ENCODE measurements at places on chromosomes 7 and 10.
A peak's percentile ranks its signal among the peaks of the same experiment; 100 is the strongest.

- no peak for DNase-seq
Measured at GRCh38 chr10:75814014-75814413, 382.6 kb downstream of the LRMDA start.

GRCh38 chr10:36248304-36248981 is 606.3 kb upstream of the FZD8 start:
- no peak for DNase-seq

DNA sequence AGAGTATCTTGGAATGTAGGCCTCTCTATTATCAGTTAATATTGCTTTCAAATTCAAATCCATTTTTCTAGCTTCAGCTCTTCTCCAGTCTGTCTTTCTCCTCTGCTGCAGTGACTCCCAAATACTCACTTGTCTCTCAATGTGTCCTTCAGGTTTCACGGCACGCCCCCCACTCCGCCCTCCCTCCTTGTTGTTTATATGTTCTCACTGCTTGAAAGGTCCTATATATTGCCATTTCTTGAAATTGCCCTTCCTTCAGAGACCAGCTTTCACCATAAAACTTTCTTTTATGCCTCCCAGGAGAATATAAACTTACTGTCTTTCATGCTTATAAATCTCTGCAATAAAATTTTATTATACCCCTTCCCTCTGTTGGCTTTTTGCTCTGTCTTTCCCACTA is 668.2 kb downstream of the CCSER2 start:
- no peak for DNase-seq

- DNase-seq: no peak
Measured at GRCh38 chr10:117761695-117762094, 219.1 kb downstream of the EMX2 start.

- DNase-seq: peak; percentile 28
Measured at GRCh38 chr10:48509974-48510692, 94.7 kb downstream of the ARHGAP22 start.

GRCh38 chr7:4079956-4080355 is 602.1 kb upstream of the FOXK1 start:
- DNase-seq: no peak

GRCh38 chr10:89627830-89628229 is 17.2 kb downstream of the PANK1 start:
- DNase-seq: no peak

- DNase-seq: no peak
Measured at GRCh38 chr10:61792921-61793320, 108.6 kb upstream of the ARID5B start.

DNA sequence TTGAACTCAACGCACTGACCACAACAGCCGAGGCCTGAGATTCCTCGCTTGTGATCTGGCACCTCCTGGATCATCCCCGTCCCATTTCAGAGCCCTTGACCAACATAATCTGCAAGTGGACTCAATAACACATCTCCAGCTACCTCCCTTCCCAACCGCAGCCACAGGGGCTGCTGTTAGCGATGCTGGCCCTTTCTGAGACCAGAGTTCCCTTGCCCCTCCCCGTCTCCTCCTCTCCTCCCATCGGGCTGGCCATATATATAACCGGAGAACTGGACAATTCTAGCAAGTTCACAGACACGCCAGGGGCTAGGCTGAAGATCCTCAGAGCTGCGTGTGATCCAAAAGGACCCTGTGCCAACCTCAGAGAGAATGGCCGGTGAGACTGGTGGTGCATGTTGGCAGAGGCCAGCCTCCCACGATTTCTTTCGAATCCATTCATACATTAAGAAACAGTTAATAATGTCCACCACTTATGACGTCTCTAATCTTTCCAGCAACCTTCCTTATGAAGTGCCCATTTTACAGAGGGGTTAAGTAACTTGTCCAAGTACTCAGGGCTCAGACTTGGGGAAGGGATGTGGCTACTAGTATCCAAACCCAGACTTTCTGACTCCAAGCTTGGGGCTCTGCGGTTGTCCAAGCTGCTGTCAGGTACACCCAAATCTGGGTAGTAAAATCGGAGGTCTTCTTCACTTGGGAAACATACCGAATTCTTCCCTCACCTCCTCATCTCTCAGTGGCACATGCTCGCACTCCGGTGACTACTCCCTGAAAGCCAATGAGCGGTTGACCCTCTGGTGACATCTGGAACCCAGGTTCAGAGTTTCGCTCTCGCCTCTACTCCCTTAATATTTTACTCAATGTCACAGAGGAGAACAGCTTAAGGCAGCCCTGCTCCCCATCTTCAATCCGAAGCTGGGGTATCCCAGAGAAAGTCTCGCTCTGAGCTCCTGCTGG is 11.2 kb upstream of the FEZF1 start:
- DNase-seq: no peak

- DNase-seq: no peak
Measured at GRCh38 chr10:78045237-78045636, 11.6 kb downstream of the RPS24 start.

DNA sequence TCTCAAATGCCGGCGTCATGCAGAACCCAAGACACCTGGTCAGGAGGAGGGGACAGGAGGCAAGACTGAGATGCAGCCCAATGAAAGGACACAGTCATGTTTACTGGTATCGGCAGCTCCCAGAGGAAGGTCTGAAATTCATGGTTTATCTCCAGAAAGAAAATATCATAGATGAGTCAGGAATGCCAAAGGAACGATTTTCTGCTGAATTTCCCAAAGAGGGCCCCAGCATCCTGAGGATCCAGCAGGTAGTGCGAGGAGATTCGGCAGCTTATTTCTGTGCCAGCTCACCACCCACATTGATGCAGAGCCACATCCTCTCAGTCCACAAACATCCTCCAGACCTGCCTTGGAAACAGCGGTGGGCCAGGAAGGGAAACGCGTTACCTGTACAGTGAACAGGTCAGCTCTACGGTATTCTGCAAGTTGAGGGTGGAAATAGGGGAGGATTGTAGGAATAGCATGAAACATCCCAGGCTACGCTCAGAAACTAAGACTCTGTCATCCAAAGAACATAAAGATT is 133.1 kb upstream of the PRSS1 start:
- DNase-seq: no peak

GRCh38 chr10:126369125-126369710 is 19.1 kb downstream of the ADAM12 start:
- DNase-seq: no peak

DNA sequence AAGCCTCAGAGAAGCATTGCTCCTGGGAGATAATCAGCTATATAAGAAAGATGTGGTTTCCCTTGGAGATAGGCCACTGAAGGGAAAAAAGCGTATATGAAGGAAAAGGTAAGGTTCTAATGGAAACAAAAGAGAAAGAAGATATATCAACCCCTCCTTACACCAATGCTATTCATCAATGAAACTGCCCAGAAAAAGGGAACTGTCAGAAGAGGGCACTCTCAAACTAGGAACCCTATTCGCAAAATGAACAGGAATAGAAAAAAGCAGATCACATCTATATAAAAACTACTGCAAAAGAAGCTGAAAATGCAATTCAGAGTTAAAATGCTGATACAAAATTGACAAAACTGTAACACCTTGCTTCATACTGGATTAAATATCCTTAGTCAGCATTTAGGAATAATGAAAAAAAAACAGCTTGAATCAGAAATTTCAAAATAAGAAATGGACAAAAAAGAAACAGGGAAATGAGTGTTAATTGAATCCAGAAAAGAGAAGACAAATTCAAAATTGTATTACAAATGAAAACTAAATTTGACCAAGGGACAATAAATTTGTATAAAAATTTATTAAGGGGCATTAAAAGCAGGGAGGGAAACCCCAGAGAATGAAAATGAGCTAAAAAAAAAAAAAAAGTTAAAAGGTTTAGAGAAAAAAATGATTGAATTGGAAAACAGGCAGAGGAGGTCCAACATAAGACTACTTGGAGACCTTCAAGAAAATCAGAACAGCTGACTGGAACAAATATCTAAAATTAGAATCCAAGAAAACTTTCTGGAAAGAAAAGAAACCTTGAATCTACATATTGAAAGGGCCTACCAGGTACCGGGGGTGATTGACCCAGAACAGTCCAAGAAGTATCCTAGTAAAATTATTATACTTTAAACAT is 17.9 kb downstream of the NHLRC2 start:
- no peak for DNase-seq

DNA sequence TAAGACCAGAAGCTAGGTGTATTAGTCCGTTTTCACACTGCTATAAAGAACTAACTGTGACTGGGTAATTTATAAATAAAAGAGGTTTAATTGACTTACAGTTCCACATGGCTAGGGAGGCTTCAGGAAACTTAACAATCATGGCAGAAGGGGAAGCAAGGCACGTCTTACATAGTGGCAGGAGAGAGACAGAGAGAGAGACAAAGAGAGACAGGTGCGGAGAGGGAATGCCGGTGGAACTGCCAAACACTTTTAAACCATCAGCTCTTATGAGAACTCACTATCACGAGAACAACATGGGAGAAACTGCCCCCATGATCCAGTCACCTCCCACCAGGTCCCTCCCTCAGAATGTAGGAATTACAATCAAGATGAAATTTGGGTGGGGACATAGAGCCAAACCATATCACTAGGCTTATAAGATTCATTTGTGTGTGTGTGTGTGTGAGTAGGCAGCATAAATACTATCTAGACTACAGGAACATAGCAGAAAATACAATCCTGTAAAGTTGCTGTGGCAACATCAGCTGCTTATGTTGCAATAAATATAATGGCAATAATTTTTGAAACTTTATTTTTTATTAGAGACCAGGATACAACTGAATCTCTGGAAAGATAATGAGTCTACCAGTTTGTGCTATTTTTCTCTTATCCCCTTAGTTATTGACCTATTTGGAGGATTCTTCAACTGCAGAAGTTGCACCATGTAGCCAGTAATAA is 77.1 kb downstream of the NRF1 start:
- no peak for DNase-seq

- DNase-seq: no peak
Measured at GRCh38 chr7:7517754-7518153, 17.9 kb downstream of the COL28A1 start.

DNA sequence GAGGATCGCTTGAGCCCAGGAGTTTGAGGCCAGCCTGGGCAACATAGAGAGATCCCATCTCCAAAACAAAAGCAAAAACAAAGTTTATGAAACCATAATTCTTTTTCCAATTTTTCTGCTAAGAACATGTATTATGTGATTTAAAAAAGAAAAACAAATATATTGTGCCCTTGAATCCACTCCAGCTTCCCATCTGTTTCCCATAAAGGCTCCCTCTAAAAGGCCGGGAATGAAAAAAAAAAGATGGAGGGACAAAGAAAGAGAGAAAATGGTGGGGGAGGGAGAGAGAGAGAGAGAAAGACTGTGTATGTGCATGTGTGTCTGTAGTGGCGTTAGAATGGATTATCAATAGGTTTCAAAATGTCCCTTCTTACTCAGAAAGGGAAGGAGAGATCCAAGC is 20.5 kb upstream of the GSDME start:
- no peak for DNase-seq

GRCh38 chr7:131533151-131533559 is 23.3 kb downstream of the PODXL start:
- DNase-seq: no peak

DNA sequence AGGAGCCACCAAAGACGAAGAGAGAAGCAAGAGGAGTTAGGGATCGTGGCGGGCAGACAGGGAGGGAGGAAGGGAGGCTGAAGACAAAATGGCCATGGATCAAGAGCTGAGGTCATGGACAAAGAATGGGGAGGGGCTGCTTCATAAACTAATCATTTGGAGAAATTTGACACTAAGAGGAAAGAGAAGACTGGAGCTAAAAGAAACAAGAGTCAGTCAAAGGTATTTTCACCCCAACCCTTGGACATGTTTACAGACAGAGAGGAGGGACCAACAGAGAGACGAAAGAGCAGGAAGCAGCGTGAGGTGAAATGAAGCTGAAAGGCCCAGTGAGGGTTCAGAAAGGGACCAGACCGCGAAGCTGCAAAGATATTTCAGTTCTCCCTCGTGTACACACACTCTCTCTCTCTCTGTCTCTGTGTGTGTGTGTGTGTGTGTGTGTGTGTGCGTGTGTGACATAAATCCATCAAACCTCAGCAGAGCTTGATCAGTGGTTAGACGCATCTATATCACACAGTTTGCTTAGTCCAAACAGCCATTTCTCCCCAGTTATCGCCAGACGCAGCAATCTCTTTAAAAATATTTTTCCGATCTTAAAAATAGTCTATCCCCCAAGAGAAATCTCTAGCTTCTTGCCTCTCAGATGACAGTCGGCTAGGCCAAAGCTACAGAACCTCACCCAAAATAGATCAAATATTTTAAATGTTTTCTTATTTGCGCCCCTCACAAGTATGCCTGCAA is 12.5 kb upstream of the CALD1 start:
- peak; percentile 17 for DNase-seq

DNA sequence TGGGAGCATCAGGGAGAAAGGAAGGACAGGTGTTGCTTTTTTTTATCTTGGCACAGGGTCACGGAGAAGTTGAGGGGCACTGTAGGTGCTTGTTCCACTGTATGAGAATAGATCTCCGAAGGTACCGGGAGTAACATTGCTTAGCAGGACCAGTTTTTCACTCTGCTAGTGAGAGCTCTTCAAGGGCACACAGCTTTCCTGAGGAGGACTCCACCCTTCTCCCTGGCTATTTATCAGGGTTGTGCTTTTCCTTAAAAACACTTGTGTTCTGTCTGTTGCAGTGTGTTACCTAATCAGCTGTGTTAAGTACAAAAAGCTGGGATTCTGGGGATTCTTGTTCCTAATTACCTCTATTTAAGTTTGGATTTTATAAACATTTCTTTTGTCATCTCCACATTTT is 160.5 kb downstream of the SND1 start:
- DNase-seq: no peak

DNA sequence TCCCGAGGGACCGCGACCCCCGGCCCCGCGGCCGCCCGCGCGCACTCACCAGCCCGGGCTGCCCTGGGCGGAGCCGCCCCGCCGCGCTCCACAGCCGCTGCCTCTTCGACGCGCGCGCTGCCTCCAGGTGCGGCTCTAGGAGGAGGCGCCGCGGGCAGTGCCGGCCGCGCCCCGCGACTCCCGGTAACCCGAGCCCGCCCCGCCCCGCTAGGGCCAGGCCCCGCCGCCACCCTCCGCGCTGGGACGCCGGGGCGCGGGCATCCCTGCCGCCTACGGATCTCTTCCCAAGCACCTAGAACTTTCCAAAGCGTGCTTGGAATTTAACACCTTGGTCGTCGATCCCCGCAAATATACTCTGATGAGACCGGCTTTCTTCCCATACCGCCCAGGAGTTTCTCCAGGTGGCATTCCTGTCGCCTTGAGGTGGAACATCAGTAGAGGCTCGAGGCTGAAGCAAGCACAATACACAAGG is at the start of gene SLC26A5:
Gene SLC26A5 (minus strand): TSS at position 159 of the 472 bp plus-strand sequence. CDS start 24,693 bp downstream, outside the sequence.
- no peak for DNase-seq

GRCh38 chr7:101527844-101528667 is 101.0 kb downstream of the MYL10 start:
- no peak for DNase-seq

Data from HTR-8/SVneo (cell line).